ENCODE measurements at places on chromosomes 12 and 14. TPM values are rescaled to one million over a fixed set of nuclear protein-coding genes. Genes with fewer than 3 reads are reported as not detected.
A peak's percentile ranks its signal among the peaks of the same experiment; 100 is the strongest.

GRCh38 chr14:99137001-99137700 lies 134.8 kb downstream of the BCL11B start:
- no peak for DNase-seq

DNA sequence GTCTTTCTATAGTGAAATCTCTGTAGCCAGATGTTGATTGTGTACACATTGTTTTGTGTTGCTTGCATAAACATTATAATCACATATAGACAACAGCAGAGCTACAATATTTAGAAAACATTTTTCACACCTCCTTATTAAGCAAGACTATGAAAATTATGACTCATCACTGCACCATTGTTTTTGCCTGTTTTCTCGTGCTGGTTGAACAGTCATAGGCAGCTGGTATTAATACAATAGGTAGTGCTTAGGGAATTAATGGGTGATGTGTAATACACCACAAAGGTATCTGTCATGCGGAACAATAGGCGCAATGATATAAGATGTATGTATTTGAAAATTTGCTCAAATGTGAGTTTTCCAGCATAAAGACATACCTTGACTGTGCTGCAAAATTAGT lies 449.3 kb downstream of the FOXG1 start:
- DNase-seq = no peak

DNA sequence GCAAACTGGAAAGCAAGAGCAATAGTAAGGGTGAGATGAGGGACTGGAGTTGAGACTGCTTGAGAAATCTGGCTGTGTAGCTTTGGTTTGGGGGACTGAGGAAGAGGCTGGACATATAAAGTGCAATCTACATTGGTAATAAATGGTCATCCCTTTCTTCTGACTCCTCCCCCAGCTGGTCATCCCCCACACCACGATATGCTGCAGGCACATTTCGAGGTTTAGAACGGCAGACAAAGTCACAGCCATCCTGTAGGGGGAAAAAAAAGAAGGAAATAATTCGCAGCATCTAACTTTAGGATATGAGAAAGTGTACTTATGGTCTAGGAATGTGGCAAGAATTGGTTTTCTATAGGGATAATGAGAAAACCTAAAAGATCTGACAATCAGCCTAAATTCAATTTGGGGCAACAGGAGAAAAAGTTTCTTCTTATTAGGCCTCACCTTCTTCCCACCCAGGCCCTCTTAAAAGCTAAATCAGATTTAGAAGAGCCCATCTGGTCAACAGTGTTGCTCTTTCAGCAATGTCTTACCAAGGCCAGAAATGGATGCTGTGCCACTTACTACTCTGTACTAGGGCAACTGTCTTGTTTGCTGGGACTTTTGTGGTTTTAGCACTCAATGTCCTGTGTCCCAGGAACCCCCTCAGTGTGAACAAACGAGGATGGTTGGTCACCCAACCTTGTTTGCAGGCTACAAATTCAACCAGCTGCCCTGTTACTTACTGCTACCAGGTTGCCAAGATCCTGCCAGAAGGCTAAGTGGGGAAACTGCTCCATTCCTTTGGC lies 7.6 kb downstream of the M6PR start:
- DNase-seq = no peak

DNA sequence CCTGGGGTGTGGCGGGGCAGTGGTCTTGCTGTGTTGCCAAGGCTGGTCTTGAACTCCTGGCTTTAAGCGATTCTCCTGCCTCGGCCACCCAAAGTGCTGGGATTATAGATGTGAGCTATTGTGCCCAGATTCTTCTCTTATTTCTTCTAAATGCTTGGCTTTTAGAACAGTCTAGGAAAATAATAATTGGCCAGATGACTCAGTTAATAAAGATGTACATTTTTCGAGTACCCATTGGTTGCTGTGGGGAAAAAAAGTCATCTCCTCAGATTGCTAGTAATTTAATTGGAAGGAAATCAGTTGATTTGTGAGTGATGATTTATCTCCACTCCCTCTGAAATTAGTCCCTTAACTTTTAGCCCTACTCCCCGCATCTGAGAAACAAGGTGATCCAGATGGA lies 45.5 kb downstream of the CHST11 start:
- no peak for DNase-seq

DNA sequence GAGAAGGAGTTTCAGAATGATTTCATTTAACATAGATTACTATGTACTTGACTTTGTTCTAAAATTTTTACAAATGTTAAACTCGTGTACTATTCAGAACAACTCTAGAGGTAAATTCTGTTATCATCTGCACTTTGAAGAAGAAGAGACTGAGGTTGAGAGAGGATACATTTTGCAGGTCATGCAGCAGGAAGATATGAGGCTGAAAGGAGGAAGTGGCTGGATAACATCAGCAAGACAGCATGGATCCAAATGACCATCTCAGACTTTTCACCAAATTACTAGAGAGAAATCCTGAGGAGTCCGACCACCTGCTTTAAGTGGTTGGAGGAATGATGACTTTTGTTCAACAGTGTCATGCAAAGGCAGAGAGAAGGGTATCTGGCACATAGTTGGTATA lies 84.9 kb downstream of the ASCL4 start:
- DNase-seq = no peak

DNA sequence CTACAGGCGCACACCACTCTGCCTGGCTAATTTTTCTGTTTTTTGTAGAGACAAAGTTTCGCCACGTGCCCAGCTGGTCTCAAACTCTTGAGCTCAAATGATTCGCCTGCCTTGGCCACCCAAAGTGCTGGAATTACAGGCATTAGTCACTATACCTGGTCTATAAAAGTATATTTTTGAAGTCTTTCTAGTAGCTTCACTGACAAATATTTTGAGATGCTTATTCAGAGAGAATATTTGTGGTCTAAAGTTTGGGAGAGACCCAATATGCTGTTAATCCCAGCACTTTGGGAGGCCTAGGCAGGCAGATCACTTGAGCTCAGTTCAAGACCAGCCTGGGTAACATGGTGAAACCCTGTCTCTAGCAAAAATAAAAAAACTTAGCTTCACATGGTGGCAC lies 22.0 kb upstream of the PPP1R12A start:
- DNase-seq = no peak

Gene ZFHX2
- 0.46 TPM for total RNA-seq

- peak; percentile 68 for DNase-seq
These were observed 210.9 kb downstream of the MED13L start for GRCh38 chr12:116066381-116067230.

DNA sequence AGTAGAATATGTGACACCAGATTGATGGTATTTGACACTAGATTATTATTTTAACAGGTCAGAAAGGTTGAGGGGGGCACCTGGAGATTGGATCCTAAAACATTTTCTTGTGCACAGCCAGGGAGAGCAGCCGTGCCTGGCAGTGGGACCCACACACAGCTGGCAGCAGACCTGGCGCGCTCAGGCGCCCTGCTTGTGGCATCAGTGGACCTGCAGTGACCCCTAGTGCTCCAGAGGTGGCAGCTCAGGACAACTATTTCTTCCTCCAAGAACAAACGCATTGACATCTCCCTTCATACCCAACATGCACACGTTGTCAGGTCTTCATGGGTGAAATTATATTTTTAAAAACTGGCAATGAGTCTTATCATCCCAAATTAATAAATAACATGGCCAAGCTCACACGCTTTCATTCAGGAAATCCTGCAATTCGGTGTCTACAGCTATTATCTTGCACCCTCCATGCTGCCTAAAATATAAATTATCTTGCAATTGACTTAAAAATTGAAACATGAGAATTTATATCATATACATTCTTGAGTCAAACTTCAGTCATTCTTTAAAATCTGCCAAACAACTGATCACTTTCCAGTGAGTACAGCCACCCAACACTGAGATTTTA lies 7.7 kb upstream of the TMEM132D start:
- peak; percentile 46 for DNase-seq

GRCh38 chr14:45044638-45045037 lies 39.3 kb upstream of the PRPF39 start:
- no peak for DNase-seq

Gene LLPH
- total RNA-seq = 5.4 TPM

GRCh38 chr14:22602862-22603261 lies 4.8 kb downstream of the ABHD4 start:
- no peak for DNase-seq

DNA sequence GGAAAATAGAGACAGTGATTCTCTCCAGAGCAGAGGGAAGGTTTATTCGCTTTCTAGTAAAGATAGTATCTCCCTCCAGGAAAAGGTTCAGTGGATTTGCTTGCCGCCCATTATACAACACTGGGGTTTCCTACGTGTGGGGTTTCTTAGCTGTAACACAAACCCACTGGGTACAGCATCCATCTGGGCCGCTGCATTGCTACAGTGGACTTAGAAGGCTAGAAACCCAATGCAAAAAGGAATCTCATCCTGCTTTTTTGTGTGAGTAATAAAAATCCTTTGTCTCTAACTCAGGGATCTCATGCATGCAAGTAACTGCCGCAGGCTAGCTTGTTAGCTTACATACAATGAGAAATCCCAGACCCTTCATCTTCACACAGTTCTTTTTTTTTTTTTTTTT lies 67.1 kb upstream of the BCL2L14 start:
- no peak for DNase-seq

DNA sequence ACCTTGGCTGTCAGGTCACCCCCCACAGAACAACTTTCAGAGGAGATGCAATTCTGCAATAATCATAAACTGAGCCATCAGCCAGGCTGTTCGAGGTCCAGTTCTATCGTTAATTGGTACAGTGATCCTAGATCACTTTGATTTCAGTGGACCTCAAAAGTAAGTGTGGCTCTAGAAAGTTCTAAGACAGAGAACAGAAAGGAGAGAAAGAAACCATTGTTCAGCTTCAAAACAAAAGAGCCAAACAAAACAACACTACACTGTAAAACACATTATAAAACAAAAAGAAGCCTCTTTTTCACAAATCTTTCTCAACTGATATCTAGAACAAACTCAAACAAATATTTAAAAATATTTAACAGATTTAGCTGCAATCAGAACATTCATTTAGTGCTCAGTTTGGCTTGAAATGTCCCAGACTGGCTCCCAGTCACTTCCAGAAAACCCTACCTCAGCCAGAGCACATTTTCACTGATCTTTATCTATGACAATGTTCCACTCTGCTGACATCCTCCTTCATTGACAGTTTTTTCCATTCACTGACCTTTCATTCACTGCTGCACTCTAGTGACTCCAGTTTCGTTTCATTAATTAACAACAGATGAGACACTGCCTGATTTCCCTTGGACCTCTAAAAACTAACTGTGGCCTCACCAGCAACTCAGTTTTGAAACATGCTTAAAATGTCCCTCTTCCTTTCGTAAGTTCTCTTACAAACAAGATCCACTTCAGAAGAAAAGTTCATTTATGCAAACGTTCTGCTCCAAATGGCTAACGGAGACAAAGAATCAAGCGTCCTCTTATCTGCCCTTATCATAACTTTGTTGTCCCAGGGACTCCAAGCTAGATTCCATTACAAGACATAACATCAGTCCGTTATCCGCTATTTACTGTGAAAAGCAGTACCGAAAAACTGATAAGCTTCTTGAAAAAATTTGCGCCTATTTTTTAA lies 56.8 kb downstream of the DUSP16 start:
- no peak for DNase-seq

Gene TPPP2
- not detected for total RNA-seq

GRCh38 chr14:69629225-69630127 lies 18.1 kb downstream of the SUSD6 start:
- no peak for DNase-seq

DNA sequence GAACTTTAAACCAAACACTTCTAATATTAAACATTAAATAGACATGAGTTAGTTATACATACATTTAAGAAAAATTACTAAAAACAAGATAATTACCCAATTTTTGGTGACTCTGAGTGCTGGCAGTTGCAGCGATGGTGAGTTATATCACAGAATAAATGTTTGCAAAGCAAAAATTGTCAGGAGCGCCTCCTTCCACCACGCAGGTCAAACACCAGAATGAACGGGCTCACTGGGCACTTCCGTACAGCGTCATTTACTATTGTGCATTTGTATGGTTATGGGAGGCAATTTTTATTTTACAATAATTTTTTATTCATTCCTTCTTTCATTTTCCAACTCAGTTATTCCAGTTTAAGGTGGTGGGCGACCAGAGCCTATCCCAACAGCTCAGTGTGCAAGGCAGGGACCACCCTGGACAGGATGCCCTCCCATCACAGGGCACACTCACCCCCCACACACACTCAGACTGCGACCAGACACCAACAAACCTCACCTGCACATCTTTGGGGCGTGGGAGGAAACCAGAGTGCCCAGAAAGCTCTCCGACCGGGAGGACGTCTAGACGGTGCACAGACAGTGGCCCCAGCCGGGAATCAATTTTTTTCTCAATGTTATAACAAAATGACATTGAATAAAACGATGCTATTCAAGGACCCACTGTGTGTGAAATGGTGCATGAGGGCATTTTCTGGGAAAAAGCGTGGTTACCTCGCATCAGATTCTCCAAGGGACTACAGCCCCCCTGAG lies 67.2 kb downstream of the TESC start:
- DNase-seq = no peak

- DNase-seq = peak; percentile 77
These were observed 9.9 kb downstream of the ITGB7 start for GRCh38 chr12:53197011-53197640.

DNA sequence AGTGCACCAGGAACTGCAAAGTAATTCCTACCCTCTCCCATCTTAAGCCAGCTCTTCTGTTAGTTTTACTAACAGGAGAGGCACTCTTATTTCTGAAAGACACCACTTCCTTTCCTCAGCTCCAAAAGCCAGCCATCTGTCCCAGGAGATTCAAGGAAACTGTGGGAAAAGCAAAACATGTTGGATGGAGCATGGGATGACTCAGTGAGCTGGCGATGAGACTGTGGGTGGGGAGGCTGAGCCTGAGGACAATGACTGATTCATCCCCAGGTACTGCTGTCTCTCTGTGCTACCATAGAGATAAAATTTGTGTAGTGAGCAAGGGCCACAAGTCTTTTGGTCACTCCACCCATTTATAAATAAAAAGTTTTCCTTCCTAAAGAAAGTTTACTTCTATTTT lies 141.4 kb downstream of the MYRFL start:
- no peak for DNase-seq

DNA sequence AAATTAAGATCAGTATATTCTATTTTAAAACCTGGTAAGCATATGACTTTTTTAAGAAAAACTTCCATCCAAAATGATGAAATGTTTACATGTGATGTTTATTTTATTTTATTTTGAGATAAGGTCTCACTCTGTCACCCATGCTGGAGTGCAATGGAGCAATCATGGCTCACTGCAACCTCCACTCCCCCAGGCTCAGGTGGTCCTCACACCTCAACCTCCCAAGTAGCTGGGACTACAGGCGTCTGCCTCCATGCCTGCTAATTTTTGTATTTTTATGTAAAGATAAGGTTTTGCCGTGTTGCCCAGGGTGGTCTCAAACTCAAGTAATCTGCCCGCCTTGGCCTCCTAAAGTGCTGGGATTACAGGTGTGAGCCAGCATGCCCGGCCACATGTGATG lies 141.8 kb downstream of the ZFP36L1 start:
- DNase-seq = no peak

GRCh38 chr12:30990316-30990715 lies 63.8 kb downstream of the TSPAN11 start:
- DNase-seq = no peak

- DNase-seq = no peak
These were observed 161.1 kb upstream of the EGLN3 start for GRCh38 chr14:34111953-34112352.

Gene A2M
- total RNA-seq = 345 TPM

Measured in thyroid gland (tissue), 4 donors.